HCT116 (cell line): ENCODE measurements at places on chromosomes 3 and 15. TPM values are rescaled to one million over a fixed set of nuclear protein-coding genes. Genes with fewer than 3 reads are reported as not detected.
A peak's percentile ranks its signal among the peaks of the same experiment; 100 is the strongest.

The P2RY12 gene
- total RNA-seq, result not detected

The CLDN1 gene
- 0.20 TPM for total RNA-seq

The C15orf62 gene
- total RNA-seq, result 0.10 TPM

GRCh38 chr3:117226932-117227331 lies 517.4 kb downstream of the TUSC7 start:
- H3K36me3 ChIP-seq, result no peaks in the 10 kb centered on the region
- H3K4me3 ChIP-seq, result no peak overlapping the region
- DNase-seq, result no peak
- H3K27ac ChIP-seq, result no peak overlapping the region

The SNTN gene
- total RNA-seq, result not detected

The SLC6A11 gene
- not detected for total RNA-seq

- peak overlapping the region; percentile 76 for H3K27ac ChIP-seq
- H3K4me3 ChIP-seq, result peak overlapping the region; percentile 35
- peaks cover 86% of the 10 kb centered on the region for H3K4me1 ChIP-seq
- peak; percentile 95 for DNase-seq
- H3K27me3 ChIP-seq, result no peaks in the 10 kb centered on the region
Observed at GRCh38 chr3:23668430-23668904, 137.3 kb upstream of the UBE2E1 start.

The GPR87 gene
- total RNA-seq, result 3.8 TPM

GRCh38 chr3:51549311-51549710 lies 10.8 kb downstream of the RAD54L2 start:
- H3K4me1 ChIP-seq, result no peaks in the 10 kb centered on the region
- no peak for DNase-seq
- H3K27ac ChIP-seq, result no peak overlapping the region

GRCh38 chr3:61954097-61954540 lies 392.7 kb downstream of the PTPRG start:
- DNase-seq, result no peak
- no peaks in the 10 kb centered on the region for H3K27me3 ChIP-seq
- no peak overlapping the region for H3K4me3 ChIP-seq
- no peaks in the 10 kb centered on the region for H3K36me3 ChIP-seq
- H3K27ac ChIP-seq, result no peak overlapping the region
- no peaks in the 10 kb centered on the region for H3K4me1 ChIP-seq

- H3K27me3 ChIP-seq, result no peaks in the 10 kb centered on the region
- H3K27ac ChIP-seq, result no peak overlapping the region
- no peak overlapping the region for H3K4me3 ChIP-seq
- no peaks in the 10 kb centered on the region for H3K4me1 ChIP-seq
- no peak for DNase-seq
Observed at GRCh38 chr3:12107071-12107713, 51.5 kb downstream of the TIMP4 start.

The FBXO40 gene
- not detected for total RNA-seq

DNA sequence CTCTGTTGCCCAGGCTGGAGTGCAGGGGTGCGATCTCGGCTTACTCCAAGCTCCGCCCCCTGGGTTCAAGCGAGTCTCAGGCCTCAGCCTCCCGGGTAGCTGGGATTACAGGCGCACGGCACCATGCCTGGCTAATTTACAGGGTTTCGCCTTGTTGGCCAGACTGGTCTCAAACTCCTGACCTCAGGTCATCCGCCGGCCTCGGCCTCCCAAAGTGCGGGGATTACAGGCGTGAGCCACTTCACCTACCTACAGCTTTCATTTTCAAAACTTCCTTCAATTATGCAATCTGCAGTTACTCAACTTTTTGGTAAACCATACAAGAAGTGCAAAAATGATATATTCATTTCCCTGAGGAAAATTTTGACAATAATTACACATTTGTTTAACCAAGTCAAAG lies 14.0 kb downstream of the NANOGP8 start:
- H3K4me3 ChIP-seq, result no peak overlapping the region
- no peaks in the 10 kb centered on the region for H3K27me3 ChIP-seq
- no peaks in the 10 kb centered on the region for H3K36me3 ChIP-seq
- H3K27ac ChIP-seq, result no peak overlapping the region

DNA sequence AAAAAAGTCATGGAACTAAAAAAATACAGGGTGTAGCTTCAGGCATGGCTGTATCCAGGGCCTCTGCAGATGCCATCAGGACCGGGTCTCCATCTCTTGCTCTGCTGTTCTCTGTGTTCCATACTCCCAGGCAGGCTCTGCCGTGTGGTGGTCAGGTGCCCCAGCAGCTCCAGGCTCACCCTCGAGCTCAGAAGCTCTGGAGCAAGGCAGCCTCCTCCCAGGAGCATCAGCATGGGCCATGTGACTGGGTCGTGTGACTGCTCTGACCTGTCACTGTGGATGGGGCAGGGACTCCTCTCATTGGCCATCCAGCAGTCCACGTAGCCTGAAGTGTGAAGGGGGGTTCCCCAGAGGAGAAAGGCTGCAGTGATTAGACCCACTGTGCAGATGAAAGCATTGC lies 8.5 kb downstream of the FBLN2 start:
- H3K27me3 ChIP-seq, result no peaks in the 10 kb centered on the region
- H3K27ac ChIP-seq, result no peak overlapping the region
- H3K4me1 ChIP-seq, result no peaks in the 10 kb centered on the region
- H3K4me3 ChIP-seq, result no peak overlapping the region
- DNase-seq, result no peak

- no peaks in the 10 kb centered on the region for H3K36me3 ChIP-seq
- H3K27ac ChIP-seq, result no peak overlapping the region
- DNase-seq, result peak; percentile 13
- no peaks in the 10 kb centered on the region for H3K4me1 ChIP-seq
Observed at GRCh38 chr3:81545572-81545971, 215.9 kb downstream of the GBE1 start.

DNA sequence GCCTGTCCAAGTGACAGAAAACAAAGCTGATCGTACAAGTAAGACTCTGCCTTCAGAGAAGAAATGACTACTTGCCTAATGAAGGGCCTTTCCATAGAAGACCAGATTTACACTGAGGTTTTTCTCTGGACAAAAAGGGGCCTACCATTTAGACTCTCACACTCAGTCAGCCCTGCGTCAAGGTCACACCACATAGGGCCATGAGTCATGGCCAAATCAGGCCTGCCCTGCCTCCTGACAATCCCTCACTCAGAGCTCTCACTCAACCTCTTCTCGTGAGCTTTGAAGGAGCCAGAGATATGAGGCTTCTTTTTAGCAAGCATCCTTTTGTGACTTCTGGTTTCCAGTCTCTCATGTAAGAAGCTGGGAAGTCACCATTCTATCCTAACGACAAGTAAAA lies 68.1 kb upstream of the NMNAT3 start:
- H3K36me3 ChIP-seq, result no peaks in the 10 kb centered on the region
- H3K4me1 ChIP-seq, result no peaks in the 10 kb centered on the region
- H3K27ac ChIP-seq, result no peak overlapping the region
- H3K4me3 ChIP-seq, result no peak overlapping the region
- DNase-seq, result no peak

GRCh38 chr3:68129065-68129464 lies 474.7 kb upstream of the SUCLG2 start:
- no peak overlapping the region for H3K4me3 ChIP-seq
- no peak for DNase-seq
- H3K4me1 ChIP-seq, result no peaks in the 10 kb centered on the region

The GOLGA8M gene
- total RNA-seq, result 0.44 TPM

DNA sequence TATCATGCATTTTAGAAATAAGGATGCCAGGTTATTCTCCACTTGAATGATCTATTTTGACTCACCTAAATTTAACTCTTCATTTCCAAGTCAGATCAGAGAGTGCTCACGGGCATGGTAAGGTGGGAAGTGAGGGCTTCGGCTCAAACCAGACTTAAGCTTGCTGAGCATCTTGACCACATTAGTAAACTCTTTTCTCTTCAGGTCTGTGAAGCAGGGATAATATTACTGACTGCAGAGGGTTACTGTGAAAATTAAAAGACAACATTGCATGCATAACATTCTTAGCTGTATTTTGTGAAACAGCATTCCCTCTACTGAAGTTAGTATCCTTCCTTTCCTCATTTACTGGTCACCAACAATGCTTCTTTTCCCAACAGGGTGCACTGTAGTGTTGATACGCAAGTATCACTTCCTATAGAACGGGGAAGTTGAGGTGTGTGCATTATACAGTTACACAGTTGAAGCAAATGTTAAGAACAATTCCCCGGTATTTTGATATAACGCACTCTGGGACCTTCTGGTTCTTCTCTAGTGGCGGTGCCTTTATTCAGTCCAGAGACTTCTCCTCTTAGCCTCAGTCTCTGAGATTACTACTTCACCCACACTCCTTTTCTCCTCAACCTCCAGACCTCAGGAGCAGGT lies 74.1 kb upstream of the MNS1 start:
- no peaks in the 10 kb centered on the region for H3K27me3 ChIP-seq
- H3K27ac ChIP-seq, result no peak overlapping the region

DNA sequence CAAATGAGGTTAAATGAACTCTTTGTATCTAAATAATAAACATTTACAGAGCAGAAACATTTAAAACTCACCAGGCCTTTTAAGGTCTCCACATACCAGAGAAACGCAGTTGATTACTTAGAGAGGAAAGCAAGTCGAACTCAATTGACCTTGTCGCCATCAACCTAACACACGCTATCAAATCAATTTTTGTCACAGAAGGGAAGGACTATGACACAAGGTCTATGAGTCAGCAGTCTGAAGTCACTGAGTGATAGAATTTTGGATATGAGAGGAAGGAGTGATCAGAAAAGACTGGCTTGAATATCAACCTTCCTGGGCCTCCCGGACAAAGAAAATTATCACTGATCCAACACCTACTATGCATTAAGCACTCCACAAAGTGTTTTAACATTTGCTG lies 514.4 kb upstream of the ZNF385D start:
- H3K36me3 ChIP-seq, result no peaks in the 10 kb centered on the region
- no peaks in the 10 kb centered on the region for H3K4me1 ChIP-seq
- no peak overlapping the region for H3K27ac ChIP-seq

DNA sequence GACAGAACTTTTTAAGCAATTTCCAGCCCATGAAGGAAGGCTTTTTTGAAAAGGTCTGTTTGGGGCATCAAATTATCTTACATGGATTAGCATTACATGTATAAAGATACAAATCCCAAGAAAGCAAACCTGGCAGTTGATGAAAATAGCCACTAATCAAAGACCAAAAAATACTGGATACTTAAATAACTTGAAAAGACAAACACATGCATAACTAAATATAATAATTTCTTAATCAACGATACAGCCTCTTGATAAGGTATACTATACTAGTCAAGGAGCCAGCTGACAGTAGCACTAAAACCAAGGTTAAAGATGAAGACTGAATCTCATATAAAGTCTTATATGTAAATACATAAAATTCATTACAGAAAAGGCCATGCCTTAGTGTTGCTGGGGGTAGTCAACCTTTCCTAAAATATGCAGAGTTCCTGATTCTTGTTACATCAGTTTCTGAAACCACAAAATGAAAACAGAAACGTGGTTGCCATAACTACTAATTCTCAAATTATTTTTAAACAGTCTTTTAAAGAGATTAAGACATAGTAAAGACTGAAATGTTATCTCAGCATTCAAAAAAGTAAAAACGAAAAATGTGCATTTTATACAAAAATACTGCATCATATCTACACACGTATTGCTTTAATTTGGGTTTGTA lies 2.0 kb downstream of the ANKRD28 start:
- H3K27ac ChIP-seq, result peak overlapping the region; percentile 92; the same call in 1 of the 2 replicates
- H3K27me3 ChIP-seq, result no peaks in the 10 kb centered on the region
- H3K36me3 ChIP-seq, result no peaks in the 10 kb centered on the region
